ENCODE measurements at places on chromosomes 3 and 15. TPM values are rescaled to one million over a fixed set of nuclear protein-coding genes. Genes with fewer than 3 reads are reported as not detected.

OSBPL10 gene
- total RNA-seq: 7.0 TPM

- DNase-seq: no peak
Observed at GRCh38 chr15:89483079-89483478, 13.3 kb downstream of the RHCG start.

DNA sequence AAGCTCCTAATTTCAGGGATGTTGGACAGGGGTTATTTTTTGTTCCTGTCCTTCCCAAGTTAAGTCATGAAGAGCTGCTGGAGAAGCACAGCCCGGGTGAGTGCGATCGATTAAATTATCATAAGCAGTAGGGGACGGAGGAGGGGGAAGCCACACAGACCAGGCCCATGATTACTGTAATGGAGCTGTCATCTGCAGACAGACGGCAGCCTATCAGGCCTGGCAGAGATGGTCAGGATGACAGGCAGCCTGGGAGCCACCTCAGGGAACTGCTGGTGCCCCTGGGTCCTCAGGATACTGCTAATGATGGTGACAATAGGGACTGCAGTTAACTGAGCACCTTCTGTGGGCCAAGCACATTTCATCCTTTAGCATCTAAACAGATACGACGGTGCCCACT, 147.7 kb downstream of the RAB11A start:
- no peak for DNase-seq

GRCh38 chr15:34625007-34625406, 41.6 kb upstream of the GOLGA8B start:
- DNase-seq: no peak

- DNase-seq: no peak
Observed at GRCh38 chr15:66126456-66126855, 127.1 kb downstream of the MEGF11 start.
